BE2C (cell line): ENCODE measurements at places on chromosomes 11 and 22.
A peak's percentile ranks its signal among the peaks of the same experiment; 100 is the strongest.

- no peak for DNase-seq
Measured at GRCh38 chr11:65960824-65961266, 689 bp upstream of the SART1 start.

GRCh38 chr11:9089061-9089460, 2.3 kb downstream of the SCUBE2 start:
- DNase-seq = no peak

GRCh38 chr22:25478528-25478927, 85.9 kb upstream of the GRK3 start:
- no peak for DNase-seq

DNA sequence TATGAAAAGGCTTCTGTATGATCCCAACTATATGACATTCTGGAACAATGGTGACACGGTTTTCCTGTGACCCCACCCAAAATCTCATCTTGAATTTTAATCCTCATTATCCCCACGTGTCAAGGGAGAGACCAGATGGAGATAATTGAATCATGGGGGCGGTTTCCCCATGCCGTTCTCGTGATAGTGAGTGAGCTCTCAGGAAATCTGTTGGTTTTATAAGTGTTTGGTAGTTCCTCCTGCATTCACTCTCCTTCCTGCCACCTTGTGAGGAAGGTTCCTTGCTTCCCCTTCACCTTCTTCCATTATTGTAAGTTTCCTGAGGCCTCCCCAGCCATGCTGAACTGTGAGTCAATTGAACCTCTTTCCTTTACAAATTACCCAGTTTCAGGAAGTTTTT, 53.1 kb upstream of the TSPAN18 start:
- DNase-seq = no peak

DNA sequence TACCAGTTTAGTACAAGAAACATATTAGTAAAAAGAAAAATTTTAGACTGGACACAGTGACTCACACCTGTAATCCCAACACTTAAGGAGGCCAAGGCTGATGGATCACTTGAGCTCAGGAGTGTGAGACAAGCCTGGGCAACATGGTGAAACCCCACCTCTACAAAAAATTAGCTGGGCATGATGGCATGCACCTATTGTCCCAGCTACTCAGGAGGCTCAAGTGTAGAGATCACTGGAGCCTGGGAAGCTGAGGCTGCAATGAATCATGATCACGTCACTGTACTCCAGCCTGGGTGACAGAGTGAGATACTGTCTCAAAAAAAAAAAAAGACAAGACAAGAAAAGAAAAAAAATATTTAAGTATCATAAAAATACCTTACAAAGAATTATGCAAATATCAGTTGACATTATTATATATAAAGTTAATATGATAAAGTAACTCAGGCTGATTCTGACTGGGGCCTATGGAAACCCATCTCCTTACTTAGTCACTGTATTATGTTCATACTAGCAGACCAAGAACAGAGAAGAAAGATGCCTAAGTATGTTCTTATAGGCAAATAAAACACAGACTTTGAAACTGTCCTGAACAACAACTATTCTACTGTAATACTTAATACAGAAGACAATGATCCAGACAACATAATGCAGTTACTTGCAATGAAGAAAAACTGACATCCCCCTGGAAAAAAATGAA, 27.3 kb downstream of the FAM168A start:
- DNase-seq = no peak

DNA sequence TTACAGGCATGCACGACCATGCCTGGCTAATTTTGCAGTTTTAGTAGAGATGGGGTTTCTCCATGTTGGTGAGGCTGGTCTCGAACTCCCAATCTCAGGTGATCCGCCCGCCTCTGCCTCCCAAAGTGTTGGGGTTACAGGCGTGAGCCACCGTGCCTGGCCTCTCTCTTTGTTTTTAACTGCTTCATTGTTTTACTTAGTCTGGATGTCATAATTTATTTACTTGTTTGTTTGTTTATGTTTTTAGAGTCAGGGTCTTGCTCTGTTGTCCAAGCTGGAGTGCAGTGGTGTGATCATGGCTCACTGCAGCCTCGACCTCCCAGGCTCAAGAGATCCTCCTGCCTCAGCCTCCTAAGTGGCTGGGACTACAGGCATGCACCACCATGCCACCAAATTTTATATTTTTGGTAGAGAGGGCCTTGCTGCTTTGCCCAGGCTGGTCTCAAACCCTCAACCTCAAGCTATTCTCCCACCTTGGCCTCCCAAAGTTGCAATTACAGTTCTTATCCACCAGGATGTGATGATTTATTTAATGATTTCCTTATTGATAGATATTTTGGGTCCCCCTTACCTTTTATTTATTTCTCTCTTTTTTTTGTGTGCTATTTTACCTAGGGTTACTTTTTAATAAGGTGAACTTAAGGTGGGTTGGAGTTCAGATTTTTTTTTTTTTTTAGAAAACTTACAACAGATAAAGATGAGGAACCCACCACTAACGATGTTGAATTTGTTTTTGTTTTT, 52.6 kb upstream of the ADA2 start:
- DNase-seq = no peak

GRCh38 chr11:123822599-123822998, 16.4 kb upstream of the OR6M1 start:
- DNase-seq = no peak

DNA sequence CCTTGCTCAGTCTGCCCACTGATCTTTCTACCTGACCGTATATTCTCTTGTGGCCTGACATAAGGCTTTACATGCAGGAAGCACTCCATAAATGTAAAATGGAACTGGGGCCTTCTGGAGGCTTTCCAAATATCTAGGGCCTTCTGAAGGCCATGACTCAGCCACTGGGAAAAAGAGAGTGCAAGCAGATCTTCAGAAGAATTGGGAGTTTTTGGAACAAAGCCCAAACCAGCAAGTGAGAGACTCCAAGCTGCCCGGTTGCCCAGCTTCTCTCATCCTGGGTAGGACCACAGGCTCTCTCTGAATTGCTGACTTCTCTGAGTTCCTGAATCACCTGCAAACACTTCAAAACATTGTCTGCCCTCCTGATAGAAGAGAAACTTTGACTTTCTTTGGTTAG, 107.9 kb upstream of the BMAL1 start:
- no peak for DNase-seq

GRCh38 chr11:40302669-40303068, 1156.8 kb downstream of the LRRC4C start:
- no peak for DNase-seq

DNA sequence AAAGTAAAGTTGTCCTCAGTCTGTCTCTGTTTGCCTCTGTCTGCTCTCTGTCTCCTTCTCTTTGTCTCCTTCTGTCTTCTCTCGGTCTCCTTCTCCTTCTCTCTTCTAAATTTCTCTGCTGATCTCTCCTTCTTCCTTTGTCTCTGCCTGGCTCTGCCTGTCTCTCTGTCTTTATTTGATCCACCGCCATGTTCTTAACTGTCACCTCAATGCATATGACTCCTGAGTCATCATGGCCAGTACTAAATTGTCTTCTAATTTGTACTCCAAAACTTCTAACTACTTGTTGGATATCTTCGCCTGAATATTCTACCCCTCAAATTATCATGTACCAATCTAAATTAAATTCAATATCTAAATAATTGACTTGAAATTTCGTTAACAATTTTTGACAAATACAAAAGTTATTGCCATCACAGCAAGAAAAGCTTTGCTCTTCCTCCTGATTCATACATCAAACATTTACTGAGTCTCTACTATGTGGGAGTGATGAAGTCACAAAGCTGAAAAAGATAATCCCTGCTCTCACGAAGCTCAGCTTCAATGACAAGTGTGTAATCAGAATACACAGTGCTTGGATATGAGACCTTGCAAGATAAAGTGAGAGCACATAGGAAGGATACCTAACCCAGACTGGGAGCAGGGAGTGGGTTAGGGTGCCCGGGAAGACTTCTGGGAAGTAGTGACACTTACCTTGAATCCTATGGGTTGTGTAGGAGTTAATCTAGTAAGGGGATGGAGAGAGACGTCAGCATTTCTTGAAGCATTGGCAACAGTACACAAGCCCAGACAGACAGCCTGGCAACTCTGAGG, 193.0 kb downstream of the MAML2 start:
- no peak for DNase-seq

GRCh38 chr11:47071341-47071740, 105.3 kb downstream of the ARFGAP2 start:
- no peak for DNase-seq

- no peak for DNase-seq
Measured at GRCh38 chr22:38139901-38140300, 29.4 kb upstream of the BAIAP2L2 start.

DNA sequence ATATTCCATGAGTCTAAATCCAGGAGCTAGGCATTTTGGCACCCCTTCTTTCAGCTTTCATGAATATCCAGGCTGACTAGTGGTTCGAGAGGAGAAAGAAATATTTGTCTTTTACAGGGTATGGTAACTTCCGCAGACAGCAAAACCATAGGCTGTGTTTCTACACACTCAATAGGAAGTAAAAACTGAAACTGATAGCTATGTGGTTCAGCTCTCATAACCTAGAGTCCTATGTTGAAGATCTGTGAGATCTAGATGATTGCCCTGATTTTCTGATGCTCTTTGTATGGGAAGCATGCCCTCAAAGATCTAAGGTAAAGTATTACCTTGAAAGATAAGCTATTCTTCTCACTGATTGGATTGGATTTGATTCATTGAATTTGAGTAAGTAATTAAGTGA, 118.3 kb downstream of the CD44 start:
- no peak for DNase-seq

DNA sequence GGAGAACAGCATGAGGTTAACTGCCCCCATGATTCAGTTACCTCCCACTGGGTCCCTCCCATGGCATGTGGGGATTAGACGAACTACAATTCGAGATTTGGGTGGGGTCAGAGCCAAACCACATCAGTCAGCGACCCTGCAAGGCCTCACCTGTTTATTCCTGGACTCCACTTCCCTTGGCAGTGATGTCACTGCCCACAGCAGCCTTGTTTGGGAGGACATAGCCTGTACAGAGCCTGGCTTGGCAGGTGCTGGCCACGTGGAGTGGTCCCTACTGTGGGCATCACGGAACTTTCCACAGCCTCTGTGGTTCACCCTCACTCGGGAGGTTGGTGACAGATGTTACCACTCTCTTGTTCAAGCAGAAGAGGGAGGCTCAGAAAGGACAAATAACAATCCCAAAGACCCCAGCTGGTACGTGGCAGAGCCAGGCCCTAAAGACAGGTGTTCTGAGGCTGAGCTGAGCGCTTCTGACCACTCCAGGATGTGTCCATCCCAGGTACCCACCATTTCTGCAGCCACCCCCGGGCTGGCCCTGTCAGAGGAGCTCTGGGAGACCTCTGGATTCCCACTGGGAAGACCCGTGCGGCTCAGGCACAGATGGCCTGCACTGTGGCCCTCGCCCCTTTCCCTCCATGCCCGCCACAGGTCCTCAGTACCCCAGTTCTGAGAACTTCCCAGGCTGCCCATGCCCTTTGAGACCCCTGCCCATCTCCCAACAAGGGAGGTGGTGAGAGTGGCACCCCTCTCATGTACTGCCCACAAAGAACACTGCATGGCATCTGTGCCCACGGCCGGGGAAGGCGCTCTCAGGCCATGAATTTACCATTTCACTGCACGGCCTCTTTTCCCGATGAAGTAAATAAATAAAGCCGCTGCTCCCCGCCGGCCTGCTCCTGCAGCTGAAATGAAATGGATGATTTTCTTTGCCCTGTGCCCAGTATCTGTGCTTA, 605.8 kb downstream of the TBC1D22A start:
- no peak for DNase-seq

GRCh38 chr11:8574798-8575197, 19.2 kb downstream of the STK33 start:
- no peak for DNase-seq

- peak; percentile 77 for DNase-seq
Measured at GRCh38 chr22:25404928-25405816, 159.3 kb upstream of the GRK3 start.

- DNase-seq = no peak
Measured at GRCh38 chr11:12790861-12791616, 116.8 kb downstream of the TEAD1 start.

- DNase-seq = no peak
Measured at GRCh38 chr11:120517801-120518291, 6.3 kb downstream of the GRIK4 start.

- DNase-seq = no peak
Measured at GRCh38 chr22:39907047-39907446, 6.2 kb downstream of the GRAP2 start.

- no peak for DNase-seq
Measured at GRCh38 chr11:108698844-108699642, 34.2 kb downstream of the DDX10 start.

DNA sequence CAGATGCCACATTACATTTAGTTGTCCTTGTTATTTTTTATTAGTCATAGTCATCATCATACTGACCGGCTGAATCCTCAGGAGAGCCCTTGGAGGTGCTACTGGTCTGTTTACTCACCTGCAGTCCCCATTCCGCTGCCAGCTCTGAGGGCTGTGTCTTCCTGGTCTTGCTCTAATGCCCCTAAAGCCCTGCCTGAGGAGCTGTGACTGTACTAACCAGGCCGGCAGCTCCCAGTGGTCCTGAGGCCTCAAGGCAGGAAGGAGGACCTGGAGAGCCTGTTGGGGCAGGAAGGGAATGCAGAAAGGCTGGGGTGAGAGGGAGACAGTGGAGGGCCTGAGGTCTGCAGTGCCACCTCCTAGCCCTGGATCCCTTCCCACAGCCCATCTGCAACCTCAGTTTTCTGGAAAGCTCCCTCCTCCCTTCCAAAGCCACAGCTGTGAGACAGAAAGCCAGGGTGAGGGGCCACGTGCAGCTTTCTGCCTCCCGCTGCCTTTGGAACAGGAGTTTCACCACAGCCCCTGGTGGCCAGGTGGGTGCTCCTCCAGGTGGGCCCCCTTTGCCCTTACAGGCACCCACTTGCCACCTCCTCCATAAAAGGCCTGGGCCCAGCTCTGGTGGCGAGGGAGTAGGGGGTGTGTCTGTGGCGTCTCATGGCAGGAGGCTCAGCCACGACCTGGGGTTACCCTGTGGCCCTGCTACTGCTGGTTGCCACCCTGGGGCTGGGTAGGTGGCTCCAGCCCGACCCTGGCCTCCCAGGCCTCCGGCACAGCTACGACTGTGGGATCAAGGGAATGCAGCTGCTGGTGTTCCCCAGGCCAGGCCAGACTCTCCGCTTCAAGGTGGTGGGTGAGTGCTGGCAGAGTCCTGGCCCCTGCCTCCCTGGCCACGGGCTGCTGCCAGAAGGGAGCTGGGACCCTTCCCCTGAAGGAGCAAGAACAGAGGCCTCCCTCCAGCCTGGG, at the start of gene ZP1:
TSS of gene ZP1 (plus strand) at position 632 of the 960 bp plus-strand sequence. CDS start at position 652, 20 bp downstream.
- no peak for DNase-seq

- DNase-seq = no peak
Measured at GRCh38 chr11:46800177-46800576, 45.9 kb downstream of the CKAP5 start.

GRCh38 chr11:65525546-65526480, 930 bp downstream of the SCYL1 start:
- DNase-seq = no peak

GRCh38 chr11:74532501-74533246, 39.1 kb upstream of the LIPT2 start:
- DNase-seq = no peak

DNA sequence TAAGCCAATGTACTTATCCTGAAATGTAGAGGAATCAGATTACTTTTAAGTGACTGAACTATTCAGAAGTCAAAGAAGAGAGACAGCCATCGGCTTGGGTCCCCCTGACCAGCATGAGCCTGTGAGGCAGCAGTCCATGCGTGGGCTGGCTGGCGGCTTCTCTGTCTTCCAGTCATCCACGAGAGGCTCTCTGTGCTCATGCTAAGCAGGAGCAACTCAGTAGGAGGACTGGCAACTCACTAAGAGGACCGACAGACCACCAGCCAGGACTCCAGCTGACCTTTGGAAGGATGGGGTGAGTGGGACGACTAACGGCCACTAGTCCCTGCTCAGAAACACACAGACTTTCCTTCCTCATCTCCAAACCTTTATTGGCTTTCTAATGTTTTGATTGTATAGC, 43.6 kb downstream of the ARFGAP3 start:
- DNase-seq = no peak
